ENCODE measurements at places on chromosomes 13 and 19. TPM values are rescaled to one million over a fixed set of nuclear protein-coding genes. Genes with fewer than 3 reads are reported as not detected.

RNF17 gene
- not detected for total RNA-seq

PSG7 gene
- not detected for total RNA-seq

RAB4B gene
- 38.6 TPM for total RNA-seq

ZNF723 gene
- not detected for total RNA-seq

NKPD1 gene
- not detected for total RNA-seq

ZNF665 gene
- 8.2 TPM for total RNA-seq

RDH8 gene
- total RNA-seq = not detected

SIGLEC8 gene
- not detected for total RNA-seq

TNNT1 gene
- 6.3 TPM for total RNA-seq

LGALS4 gene
- not detected for total RNA-seq

F2RL3 gene
- total RNA-seq = not detected

SYNGR4 gene
- not detected for total RNA-seq

TMIGD2 gene
- not detected for total RNA-seq

PSG5 gene
- 7.8 TPM for total RNA-seq

CALR3 gene
- total RNA-seq = not detected

Data from myometrial cell (primary cell).